ENCODE measurements at places on chromosomes 7 and 10.
A peak's percentile ranks its signal among the peaks of the same experiment; 100 is the strongest.

DNA sequence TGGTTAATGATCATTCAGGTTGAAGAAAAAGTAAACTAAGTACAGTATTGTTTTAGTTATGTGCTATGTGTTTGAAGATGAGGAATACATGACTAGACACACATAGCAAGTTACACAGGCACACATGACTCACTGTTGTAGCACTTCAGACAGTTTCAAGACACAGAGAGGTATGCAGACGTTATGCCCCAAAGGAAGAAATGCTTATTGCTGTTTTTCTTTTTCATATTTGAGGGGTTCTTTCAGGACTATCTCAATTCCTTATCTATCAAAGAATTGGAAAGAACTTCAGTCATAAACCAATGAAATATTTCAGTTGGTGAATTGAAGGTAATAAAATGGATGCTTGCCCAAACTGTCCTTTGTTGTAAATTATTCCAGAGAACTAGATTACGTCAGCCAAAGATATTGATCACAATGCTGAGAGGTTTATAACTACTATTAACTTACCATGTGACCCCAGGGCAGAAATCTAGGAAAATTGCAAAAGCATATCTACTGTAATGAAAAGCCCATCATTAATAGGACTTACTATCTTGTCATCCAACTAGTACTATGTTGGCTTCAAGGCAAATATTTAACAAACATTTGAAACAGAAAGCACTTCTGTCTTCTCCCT, 61.2 kb upstream of the CAPZA2 start:
- no peak for DNase-seq

- no peak for DNase-seq
These were observed 238.4 kb downstream of the DIP2C start for GRCh38 chr10:451021-451471.

DNA sequence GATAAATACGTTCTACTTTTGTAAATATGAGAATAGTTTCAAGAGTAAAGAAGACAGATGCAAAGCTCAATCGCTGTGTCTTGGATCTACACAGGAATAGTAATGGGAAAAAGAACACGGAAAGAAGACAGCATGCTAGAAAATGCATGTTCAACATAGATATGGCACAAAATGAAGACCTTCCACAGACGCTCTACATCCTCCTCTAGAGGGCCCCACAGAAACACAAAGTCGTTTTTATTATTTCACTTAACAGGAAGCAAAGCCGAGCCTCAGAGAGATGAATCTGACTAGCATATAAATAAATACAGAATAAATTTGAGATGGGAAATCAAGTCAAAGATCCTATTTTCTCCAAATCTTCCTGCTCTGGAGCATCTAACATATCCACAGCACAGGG, 292.6 kb downstream of the PARD3 start:
- peak; percentile 29 for DNase-seq

DNA sequence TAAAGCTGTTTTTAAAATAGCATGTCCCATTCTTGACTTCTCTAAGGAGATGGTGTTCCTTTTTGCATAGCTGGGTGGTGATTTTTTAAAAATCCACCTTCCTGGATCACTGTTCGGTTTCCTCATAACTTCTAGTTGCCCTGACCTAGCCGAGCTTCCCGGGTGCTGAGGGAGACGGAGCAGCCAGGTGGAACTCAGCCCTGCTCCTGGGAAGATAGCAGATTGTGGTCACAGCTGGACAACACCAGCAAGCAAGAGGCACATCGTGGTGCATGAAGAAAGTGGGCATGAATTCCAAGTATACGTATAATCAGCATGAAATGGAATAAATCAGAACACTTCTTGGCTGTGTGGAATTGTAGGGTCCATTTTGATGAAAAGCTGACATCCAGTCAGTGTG, 73.5 kb upstream of the RSU1 start:
- no peak for DNase-seq

DNA sequence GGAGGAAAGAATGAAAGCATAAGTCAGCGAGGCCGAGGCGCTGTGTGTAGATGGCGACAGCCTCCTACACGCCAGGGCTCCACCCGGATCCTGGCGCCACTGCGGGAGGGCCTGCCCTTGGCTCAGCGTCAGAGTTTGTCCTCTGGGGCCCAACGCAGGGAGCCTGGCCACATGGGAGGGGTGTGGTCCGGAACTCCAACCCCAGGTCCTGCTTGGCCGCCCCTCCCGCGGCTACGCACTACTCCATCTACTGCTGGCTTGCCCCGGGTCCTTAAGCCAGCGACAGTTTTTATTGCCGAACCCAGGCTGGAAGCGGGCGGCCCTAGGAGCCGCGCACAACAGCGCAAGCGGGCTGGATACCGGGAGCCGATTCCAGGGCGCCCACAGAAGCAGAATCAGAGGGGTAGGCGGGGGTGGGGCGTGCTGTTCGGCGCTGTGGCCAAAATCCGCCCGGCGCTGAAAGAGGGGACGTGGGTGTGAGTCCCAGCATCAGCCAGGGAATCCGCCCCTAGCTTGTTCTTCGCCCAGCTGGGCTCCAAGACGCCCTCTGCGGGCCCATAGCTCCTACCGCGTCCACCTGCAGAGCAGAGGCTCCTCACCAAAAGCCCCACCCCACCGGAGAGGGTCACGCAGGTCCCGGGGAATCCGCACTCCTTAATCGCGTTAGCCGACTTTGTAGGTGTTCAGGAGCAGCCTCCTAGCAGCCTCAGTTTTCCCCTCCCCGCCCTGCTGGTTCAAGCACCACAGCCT, 4.5 kb downstream of the KAZALD1 start:
- DNase-seq: peak; percentile 69

- no peak for DNase-seq
These were observed 13.5 kb upstream of the TSPAN13 start for GRCh38 chr7:16739863-16740622.

DNA sequence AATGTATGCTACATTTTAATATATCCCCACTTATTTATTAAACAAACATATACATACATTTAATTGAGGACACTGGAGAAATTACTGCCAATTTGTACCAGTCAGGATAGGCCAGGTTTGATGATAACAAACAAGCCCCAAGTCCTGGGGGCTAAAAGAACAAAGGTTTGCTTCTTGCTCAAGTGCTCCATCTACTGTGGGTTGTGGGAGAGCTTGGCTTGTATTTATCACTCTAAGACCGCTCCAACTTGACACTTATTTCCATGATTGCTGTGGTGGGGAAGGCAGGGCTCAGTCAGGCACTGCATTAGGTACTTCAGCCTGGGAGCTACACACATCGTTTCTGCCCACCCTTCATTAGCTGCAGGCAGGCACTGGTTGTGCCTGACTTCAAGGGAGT, 136.6 kb upstream of the ZNF32 start:
- peak; percentile 5 for DNase-seq

GRCh38 chr10:29064680-29065079, 224.2 kb upstream of the LYZL1 start:
- no peak for DNase-seq

GRCh38 chr7:72297636-72298035, 114.5 kb downstream of the CALN1 start:
- peak; percentile 27 for DNase-seq

DNA sequence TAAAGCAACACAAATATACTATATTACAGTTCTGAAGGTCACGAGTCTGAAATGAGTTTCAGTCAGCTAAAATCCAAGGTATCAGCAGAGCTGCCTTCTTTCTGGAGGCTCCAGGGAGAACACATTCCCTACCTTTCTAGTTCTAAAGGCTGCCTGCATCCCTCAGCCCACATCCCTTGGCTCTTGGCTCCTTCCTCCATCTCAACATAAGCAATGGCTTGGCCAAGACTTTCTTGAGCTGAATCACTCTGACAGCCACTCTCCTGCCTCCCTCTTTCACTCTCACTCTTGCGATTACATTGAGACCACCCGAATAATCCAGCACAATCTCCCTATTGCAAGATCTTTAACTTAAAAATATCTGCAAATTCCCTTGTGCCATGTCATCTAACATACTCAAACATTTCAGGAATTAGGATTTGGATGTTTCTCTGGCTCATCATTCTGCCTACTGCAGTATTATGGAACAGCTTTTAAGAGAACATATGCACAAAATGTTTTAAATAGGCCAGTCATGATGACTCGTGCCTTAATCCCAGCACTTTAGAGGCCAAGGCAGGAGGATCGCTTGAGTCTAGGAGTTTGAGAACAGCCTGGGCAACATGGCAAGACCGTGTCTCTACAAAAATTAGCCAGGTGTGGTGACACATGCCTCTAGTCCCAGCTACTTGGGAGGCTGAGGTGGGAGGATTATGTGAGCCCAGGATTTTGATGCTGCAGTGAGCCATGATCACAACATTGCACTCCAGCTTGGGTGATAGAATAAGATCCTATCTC, 144.2 kb upstream of the VSTM2A start:
- DNase-seq: no peak

DNA sequence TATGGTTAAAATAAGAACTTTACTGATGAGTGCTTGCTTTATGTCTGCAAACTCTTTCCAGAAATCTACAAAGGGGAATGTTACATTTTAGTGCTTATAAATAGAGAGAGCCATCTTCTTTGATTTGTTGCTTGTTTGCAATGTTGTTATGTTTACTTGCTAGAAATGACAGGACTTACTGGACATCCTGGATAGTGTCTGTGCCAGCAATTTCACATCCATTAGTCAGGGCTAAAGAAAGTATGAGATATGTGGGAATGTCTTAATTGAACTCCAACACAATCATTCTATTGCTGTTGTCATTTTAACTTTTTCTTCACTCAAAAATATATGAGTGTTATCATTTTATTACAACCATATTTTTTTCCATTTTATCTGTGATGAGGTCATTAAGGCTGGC, 453.2 kb downstream of the TNS3 start:
- DNase-seq: no peak

DNA sequence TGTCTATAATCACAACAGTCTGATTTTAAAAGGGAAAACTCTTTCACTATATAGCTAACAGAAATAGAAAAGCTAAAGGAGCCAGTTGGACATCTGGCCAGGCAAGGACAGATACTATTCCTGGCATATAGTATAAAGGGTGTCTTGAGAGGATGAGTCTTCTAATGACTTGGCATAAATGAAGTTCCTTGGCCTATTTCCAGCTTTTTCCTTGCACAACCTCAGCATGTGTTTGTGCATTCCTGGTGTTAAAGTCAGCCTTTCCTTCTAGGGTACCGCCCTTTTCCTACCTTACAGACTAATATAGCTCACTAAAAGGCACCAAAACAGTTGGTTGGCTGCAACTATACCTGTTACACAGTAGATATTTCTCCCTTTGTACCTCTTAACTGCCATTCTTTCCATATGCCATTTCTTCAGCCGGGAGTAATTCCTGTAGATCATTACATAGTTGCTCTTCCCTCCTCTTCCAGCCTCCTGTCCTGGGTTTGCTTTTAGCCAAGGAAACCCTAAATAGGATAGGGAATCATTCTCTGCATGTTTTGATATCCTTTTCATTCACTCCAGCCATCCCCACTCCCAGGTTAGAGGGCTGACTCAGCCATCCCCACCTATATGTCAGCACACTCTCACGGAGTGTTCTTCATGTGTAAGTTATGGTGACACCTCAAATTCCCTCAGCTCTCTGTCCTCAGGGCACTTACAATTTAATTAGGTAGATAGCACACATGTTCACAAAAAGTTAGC, 102.1 kb upstream of the MDFIC start:
- DNase-seq: no peak

DNA sequence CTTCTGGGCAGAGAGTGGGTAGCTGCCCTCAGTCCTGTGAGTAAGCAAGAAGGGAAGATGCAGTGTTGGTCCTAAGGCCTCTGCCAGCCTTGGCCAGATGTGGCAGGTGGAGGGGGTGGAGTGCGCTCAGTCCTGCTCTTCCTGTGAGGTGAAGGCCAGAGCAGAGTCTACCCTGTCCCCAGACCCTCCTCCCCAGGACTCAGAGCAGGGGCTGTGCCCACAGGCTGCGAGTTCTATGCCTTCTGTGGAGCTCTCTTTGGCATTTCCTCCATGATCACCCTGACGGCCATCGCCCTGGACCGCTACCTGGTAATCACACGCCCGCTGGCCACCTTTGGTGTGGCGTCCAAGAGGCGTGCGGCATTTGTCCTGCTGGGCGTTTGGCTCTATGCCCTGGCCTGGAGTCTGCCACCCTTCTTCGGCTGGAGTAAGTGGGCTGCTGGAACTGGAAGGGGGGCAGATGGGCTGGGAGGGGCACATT, 4.0 kb downstream of the OPN4 start:
- no peak for DNase-seq

- DNase-seq: no peak
These were observed 1305.4 kb upstream of the SORCS1 start for GRCh38 chr10:108469940-108470339.

DNA sequence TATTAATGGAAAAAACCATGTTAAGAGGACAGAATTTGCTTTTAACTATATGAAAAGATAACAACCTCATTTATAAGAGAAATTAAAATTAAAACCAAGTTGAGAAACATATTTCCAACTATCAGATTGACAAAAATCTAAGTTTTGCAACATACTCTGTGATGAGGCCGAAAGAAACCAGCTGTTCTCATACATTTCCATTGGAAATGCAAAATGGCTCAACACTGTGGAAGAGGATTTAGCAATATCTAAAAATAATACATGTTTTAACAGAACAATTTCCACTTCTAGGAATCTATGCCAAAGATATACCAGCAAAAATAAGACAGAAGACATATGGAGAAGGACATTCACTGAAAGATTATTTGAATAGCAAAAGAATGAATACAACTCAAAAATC, 268.8 kb downstream of the DYNC1I1 start:
- DNase-seq: no peak

GRCh38 chr10:77993620-77994019, 35.7 kb downstream of the POLR3A start:
- no peak for DNase-seq

GRCh38 chr7:105131033-105131656, 117.1 kb downstream of the KMT2E start:
- no peak for DNase-seq

DNA sequence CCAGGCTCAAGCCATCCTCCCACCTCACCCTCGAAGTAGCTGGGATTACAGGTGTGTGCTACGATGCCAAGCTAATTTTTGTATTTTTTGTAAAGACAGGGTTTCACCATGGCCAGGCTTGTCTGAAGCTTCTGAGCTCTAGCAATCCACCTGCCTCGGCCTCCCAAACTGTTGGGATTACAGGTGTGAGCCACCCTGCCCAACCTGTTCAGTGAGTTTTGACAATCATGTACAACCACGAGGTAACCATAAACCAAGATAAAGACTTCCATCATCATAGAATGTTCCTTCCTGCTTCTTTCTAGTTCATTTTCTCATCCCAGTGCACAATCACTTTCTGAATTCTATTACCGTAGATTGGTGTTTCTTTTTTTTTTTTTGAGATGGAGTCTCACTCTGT, 30.5 kb upstream of the MKRN1 start:
- no peak for DNase-seq

GRCh38 chr7:30907527-30908267, 4.0 kb upstream of the AQP1 start:
- no peak for DNase-seq

GRCh38 chr10:58723966-58724365, 211.3 kb downstream of the BICC1 start:
- no peak for DNase-seq

DNA sequence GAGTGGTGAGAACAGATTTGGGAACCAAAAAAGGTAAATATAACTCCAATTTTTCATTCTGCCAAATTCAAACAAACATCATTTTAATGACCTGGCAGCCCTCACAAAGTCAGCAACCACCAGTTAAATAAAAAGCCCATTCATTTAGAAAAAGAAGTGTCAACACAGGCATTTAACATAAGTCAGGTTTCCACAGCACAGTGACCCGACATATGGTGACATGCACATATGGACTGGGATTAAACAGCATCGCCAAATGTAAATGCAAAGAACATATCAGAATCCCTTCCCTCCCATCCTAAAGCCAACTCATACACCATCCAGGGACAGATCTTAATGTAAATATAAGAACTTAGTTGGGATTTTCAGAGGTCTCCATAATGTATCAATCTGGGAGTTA, 293.2 kb downstream of the FGFR2 start:
- DNase-seq: no peak
